Activated CD4-positive, CD25-positive, alpha-beta regulatory T cell treated with anti-CD3 and anti-CD28 coated beads, Interleukin-2, amount 50 U/mL, for 24 hours (primary cell): ENCODE measurements at places on chromosomes 4 and X.
A peak's percentile ranks its signal among the peaks of the same experiment; 100 is the strongest.

DNA sequence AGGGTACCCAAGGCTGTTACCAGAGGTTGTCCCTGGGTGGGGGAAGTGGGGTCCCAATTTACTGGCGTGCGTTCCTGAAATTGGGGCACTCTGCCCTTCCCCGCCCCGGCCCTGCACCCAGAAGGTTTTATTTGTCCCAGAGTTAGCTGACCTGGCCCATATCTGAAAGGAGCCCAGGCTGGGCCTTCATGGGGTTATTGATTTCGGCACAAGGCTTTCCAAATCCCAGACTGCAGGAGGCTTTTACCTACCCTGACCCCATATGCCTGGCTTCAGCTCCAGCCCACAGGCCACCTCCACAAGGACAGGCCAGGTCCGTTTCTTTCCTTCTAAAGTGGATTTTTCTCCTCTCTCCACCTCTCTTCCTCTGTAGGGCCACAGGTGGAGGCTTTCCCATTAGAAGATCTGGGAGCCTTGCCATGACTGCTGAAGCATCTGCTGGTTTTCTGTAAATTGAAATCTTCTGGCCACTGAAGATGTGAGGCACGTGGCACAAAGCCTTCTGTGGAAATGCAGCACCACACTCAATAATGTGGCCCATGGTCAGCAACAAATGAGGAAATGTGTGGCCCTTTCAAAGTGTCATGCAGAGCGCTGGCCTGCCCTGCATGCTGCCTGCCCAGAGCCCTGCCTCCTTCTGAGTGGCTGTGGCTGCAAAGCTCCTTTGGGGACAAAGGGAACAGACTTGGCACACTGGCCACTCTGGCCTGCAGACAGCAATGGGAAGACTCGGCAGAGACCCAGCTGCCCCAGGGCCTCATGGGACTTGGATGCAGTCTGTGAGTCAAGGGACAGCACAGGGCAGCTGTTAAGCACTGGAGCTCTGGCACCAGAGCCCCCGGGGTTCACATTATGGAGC, 43.1 kb upstream of the MTM1 start:
- ATAC-seq: no peak

DNA sequence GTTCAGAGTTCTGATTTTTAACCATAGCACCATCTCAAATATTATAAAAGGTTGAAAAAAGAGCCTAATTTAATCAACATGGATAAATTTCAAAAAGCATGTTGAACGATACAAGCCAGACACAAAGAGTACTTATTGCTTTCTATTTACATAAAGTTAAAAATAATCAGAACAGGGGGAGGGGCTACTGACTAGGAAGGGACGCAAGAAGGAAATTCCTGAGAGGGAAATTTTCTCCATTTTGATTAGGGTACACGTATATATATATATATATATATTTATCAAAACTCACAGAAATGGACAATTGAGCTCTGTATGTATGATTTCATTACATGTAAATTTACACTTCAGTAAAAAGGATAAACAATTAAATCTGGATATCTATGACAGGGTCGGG, 482 bp upstream of the MBTPS2 start:
- ATAC-seq: no peak

DNA sequence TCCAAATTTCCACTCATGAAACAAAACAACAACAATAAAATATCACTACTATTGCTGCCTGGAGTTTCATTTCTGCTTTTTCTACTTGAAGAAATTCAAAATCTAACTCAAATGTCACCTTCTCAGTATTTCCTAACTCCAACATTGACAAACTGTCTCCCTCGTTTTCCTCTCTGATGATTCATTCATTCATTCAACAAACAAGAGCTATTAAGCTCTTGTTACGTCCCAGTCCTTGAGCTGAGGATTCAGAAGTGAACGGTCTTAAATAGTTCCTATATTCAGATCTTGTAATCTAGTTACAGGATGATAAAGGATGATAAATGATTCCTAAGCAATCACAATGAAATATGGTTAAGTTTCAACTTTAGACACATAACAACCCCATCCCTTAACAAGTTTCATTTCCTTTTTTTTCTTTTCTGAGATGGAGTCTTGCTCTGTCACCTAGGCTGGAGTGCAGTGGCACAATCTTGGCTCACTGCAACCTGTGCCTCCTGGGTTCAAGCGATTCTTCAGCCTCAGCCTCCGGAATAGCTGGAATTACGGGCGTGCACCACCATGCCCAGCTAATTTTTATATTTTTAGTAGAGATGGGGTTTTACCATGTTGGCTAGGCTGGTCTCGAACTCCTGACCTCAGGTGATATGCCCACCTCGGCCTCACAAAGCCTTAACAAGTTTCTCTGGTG, 1.7 kb downstream of the SLC9B2 start:
- ATAC-seq: no peak

DNA sequence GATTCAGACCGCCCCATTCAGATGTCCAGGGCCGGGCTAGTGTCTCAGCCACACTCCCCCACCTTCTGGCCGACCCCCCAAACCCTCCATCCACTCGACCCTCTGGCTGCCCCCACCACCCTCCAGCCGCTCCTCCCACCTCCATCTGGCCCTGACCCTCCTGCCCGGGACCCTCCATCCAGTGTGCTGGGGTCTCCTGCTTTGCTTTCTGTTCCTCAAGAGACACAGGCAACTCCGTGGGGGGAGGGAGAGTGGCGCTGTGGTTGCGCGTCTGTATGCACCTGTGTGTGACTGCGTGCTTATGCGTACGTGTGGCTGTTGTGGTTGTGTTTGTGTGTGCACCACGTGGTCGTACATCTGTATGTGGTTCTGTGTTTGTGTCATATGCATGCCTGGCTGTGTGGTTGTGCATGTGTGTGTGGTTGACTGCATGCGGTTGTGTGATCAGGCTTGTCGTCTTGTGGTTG, 33.3 kb downstream of the CPLX1 start:
- peak; percentile 60 for ATAC-seq

GRCh38 chr4:23706972-23707651, 182.7 kb downstream of the PPARGC1A start:
- ATAC-seq: no peak

GRCh38 chr4:140025470-140025869, 128.5 kb downstream of the MAML3 start:
- no peak for ATAC-seq

DNA sequence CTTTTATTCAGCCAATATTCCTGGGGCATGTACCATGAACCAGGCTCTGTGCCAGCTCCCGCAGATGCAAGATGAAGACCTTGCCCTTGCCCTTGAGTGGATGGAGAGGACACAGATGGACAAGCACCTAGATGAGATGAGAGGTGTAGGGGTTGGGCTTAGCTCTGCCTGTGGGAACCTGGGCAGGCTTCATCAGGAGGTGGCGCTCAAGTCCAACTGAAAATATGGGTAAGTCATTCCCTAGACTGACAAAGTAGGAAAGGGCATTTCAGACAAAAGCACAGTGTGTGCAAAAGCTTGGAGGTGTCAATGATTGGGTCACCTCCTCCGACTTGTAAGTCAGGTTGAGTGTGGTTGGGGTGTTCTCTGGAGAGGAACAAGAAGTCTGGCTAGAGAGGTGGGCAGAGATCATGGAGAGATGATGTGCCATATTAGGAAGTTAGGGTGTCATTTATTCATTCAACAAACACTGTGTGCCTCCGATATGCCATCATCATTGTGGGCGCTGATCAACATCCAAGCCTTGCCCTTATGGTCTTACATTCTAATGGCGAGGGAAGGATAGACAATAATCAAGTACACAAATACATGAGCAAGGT, 64.6 kb downstream of the ANAPC4 start:
- no peak for ATAC-seq

- peak; percentile 62 for ATAC-seq
Measured at GRCh38 chr4:125314676-125315575, at the start of gene FAT4. FAT4 (plus strand) TSS chr4:125314955; CDS start chr4:125316412, 1,457 bp downstream.

GRCh38 chrX:153828723-153829548, 1.4 kb downstream of the PDZD4 start:
- ATAC-seq: peak; percentile 20

GRCh38 chr4:184382189-184382846, 92.0 kb downstream of the IRF2 start:
- no peak for ATAC-seq

DNA sequence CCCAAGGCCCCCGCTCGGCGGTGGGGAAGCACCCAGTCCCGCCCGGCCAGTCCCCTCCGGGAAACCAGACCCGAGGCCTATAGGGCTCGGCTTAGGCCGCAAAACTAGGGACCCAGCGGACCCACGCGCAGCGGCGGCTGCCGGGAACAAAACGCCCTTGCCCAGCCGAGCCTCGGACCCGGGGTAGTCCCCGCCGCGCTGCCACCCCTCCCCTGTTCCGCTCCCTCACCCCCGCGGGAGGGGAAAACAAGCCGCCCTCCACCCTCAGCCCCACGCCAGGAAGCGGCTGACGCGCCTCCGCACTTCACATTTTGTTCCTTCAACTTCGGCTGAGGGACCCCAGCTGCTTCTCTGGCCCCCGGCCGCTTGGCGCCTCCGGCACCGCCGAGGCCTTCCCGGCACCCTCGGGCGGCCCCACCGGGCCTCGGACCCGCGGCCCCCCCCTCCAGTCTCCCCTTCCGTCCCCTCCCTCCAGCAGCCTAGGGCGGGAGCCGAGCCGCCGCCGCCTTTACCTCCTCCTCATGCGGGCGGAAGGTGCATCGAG, 694 bp downstream of the PDS5A start:
- ATAC-seq: peak; percentile 30

DNA sequence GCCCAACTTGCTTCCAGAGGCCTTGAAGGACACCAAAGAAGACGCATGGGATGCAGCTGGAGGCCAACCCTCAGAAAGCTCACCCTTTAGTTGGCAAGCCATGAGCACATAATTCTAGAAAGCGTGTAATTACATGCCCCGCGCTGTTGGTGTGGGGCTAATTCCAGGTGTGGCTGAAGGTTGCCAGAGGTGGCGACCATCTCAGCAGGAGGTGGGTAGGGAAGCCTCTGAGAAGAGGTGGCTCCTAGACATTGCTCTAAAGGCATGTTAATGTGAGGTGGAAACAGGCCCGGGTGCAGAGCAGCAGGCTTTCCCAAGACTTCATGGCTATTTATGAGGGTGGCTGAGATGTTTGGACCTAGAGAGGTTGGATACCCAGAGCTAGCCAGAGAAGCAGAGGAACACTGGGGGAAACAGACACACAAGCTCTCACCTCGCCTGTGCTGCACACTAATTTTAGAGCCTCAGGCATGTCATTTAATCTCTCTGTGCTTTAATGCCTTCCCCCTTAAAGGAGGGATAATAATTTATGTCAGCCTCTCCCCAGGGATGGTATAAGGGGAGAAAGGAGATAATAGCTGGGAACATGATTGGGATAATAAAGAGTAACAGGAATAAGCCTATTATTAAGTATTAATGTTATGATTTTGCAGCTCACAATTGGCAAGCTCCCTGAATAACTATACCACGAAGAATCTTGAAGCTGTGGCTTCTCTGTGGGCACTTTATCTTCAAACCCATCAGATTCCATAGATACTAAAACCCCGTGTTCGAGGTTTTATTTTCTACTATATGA, 60.0 kb upstream of the HELT start:
- ATAC-seq: no peak

- ATAC-seq: no peak
Measured at GRCh38 chr4:989722-990471, 3.1 kb downstream of the IDUA start.

DNA sequence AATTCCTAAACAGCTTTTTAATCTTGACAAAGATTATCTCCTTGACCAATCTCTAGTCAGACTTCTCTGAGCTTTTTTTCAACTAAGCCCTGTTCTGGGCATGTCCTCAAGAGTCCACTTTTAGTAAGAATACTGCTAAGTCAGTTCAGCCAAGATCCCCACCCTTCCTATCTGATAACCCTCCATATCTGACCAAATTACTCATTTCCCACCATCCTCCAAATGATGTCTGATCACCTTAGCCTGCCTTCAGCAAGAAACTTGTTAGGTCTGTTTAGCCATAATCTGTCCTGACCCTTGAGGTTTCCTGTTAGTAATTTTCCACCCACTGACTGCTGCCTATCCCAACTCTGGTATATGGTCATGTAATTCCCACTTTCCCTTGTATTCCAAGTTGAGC, 65.2 kb downstream of the FAM13A start:
- ATAC-seq: no peak

DNA sequence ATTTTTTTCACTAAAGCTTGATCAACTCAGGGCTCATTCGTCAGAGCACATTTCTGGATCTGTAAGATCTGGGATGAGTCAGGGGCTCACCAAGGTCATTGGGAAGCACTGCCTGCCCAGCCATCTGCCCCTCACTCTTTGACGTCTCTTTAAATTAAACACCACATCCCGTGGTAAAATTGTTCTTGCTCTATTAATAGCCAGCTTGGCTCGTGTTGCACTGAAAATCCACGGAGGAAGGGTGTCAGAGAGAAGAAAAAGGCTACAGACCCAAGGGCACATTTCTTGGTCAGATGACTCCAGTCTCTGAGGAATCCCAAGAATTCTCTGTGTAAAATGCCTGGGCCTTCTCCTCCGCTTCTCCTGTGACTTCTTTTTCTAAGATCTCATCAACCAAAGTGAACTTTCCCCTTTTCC, 45.7 kb upstream of the GATB start:
- ATAC-seq: no peak
